Upper lobe of right lung (tissue), 1 donor: ENCODE measurements at places on chromosomes 5 and 9.

- DNase-seq = peak; percentile 82
Observed at GRCh38 chr5:172744123-172745104, 26.6 kb downstream of the DUSP1 start.

GRCh38 chr5:96142786-96143434, 181.3 kb upstream of the ELL2 start:
- DNase-seq = no peak

DNA sequence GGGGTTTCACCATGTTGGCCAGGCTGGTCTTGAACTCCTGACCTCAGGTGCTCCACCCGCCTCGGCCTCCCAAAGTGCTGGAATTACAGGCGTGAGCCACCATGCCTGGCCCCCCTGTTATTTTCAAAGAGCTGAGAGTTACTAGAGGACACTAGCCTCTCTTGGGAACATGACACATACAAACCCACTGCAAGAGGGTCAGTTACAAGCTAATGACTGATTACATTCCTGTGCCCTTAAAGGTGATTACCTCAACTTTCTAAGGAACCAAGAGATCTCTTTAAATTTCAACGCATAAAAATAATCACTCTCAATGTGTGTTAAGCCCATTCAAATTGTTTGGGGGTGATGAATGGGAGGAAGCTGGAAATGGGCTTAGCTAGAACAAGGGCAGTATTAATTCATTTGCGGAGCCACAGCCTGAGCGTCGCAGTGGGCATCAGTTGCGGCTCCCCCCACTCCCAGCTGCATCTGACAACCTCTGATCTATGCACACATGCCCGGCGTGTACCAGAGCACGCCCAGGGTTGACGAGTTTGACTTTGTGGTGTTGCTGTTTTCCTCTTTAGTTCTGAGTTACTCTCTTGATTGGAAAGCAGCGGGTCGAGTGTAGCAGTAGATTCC, 146.9 kb downstream of the GOLPH3 start:
- DNase-seq = no peak

DNA sequence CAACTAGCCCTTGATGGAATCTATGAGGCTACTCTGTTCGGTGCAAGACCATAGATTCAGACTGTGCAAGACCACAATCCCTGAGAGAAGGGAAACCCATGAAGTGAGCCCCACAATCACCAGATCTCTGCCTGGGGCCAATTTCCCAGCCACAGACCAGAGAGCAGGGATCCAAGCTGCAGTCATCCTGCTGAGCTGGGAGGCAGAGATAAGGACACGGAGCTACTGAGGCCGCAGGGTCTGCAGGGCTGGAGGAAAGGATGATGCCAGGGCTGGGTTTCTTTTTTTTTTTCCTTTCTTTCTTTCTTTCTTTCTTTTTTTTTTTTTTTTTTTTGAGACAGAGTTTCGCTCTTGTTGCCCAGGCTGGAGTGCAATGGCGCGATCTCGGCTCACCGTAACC, 47.7 kb upstream of the FUBP3 start:
- no peak for DNase-seq

- DNase-seq = no peak
Observed at GRCh38 chr5:39461007-39461682, 36.4 kb upstream of the DAB2 start.

DNA sequence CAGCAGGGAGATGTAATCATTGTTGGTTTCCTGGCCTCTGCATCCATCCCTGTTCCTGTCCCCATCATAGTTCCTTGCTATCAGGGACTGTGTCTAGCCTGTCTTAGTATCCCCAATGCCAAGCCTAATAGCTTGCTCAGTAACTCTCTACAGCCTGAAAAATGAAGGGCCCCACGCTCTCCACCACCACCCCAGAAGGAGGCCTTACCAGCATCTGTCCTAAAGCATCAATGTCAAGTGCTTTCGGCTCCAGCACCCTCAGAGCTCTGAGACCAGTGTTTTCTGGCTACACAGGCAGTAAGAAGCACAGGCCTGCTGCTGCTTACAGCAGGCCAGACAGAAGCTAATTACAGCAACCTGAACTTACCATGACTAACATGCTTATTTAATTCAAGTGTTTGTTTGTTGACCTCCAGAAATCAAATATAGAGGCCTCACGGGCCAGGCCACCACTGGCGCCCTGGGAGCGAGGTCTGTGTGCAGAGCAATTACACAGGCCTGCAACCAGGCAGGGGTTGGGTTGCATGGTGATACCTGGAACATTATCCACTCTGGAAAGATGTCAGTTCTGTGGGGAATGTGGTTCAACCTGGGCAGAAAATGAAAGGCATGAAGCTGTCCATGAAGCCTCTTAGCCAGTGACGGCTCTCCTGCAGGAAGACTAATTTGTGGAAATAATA, 124.3 kb downstream of the SLC1A3 start:
- DNase-seq = no peak

DNA sequence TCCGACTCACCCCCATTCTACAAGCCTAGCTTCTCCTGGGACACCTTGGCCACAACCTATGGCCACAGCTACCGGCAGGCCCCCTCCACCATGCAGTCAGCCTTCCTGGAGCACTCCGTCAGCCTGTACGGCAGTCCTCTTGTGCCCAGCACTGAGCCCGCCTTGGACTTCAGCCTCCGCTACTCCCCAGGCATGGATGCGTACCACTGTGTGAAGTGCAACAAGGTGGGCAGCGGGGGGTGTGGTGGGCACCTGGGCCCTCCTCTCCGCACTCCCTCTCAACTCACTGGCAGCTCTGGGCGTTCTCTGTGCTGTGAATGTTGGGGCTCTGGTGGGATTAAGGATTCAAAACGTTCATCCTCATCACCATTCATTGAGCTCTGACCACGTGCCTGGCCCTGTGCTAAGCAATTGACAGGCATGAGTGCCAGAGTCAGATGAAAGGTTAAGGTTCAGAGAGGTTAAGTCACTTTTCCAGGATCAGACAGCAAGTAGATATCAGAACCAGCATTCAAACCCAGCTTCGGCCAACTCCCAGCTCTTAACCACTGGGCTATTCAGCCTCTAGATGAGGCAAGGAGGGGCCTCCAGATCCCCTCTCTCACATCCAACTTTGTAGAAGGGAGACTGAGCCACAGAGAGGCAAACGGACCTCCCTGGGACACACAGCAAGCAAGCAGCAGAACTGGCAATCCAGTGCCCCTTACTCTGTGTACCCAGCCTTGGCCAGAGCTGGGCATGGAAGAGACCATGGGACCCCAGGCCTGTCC, 9.9 kb downstream of the GFI1B start:
- DNase-seq = no peak
